ENCODE measurements at places on chromosomes 6 and 20.

DNA sequence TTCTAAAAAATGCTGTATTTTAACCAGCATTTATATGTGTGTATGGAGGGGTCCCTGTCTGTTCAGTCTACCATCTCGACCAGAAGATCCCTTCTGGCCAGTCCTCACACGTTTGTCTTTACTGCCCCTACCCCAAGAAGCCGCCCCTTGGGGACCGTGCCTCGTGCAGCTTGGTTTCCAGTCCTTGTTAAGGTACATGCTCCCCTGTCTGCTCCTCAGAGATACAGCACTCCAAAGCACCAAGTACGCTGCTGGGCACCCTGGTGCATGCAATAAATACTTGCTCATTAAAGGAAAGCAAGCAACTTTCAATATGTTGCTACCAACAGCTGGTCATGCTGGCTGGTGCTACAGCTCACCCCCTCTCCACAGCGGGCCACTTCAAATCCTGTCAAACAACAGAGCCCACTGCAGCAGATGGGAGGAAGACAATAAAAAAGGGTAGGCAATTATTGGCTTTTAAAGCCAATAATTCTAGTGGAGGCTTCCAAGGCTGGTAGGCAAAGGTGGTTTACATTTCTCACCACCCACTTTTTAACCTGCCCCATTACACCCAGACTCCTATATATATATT, 61.6 kb downstream of the PSMG4 start:
- no peak for DNase-seq

DNA sequence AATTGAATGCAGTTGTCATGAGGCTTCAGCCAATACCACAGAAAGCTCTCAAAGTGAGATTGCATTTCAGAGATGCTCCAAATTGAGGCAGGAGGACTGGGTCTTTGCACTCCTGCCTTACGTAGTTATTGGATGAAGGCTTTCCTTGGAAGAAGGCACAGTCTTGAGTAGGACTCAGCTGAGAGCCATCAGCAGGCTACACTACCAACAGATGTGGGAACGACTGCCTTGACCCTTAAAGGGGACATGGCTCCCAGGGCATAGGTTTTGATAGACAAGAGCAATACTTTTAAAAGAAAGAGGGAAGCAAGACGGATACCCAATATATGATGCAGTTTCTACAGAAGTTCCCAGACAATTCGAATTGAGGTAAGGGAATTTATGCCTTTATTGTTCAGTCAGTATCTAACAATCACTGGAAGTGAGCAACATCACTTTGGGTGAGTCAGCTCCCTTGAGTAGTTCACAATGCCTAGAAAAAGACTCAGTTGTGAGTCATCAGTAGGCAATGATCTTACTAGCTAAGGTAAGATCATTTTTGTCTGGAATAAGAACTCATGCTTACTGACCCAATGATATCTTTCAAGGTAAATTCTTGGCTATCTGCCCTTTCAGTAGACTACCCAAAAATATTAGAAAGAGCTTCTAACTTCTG, 390.8 kb downstream of the GJA1 start:
- DNase-seq: no peak

- no peak for DNase-seq
Measured at GRCh38 chr6:147099974-147100373, 104.2 kb upstream of the STXBP5 start.

DNA sequence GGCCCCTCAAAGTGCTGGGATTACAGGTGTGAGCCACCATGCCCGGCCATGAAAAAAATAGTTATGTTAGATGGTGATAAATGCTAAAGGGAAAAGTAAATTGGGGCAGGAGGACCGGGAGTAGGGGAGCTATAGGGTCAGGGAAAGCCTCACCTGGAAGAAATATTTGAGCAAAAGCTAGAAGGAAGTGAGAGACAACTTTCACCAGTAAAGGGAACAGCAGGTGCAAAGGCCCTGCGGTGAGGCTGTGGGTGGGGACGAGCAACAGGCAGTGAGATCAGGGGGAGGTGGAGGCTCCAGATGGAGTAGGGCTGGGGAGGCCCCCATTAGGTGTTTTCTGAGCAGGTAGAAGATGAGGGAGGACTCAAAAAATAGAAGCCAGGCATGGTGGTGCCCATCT, 16.0 kb downstream of the BCAS4 start:
- DNase-seq: no peak

DNA sequence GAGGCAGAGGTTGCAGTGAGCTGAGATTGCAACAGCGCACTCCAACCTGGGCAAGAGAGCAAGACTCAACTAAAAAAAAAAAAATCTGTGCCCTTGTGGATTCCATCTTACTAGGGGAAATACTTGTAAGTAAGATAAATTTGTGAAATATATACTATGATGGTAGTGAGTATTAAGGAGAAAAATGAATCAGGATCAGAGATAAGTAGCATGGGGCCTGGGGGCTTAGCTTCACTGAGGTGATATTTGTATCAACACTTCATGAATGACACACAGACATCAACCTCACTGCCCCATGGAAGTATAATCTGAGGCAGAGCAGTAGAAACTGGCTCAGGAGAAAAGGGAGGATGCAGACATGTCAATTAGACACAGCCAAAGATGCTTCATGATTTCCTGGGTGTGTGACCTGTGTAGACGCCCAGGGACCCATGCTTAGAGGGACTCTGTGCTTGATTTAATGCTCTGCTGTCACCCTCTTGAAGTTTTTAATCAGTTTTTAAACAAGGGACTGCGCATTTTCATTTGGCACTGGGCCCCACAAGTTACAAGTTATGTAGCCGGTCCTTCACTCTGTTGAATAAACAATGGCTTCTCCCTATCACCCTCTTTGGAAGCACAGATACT, 41.9 kb downstream of the PCNA start:
- no peak for DNase-seq

DNA sequence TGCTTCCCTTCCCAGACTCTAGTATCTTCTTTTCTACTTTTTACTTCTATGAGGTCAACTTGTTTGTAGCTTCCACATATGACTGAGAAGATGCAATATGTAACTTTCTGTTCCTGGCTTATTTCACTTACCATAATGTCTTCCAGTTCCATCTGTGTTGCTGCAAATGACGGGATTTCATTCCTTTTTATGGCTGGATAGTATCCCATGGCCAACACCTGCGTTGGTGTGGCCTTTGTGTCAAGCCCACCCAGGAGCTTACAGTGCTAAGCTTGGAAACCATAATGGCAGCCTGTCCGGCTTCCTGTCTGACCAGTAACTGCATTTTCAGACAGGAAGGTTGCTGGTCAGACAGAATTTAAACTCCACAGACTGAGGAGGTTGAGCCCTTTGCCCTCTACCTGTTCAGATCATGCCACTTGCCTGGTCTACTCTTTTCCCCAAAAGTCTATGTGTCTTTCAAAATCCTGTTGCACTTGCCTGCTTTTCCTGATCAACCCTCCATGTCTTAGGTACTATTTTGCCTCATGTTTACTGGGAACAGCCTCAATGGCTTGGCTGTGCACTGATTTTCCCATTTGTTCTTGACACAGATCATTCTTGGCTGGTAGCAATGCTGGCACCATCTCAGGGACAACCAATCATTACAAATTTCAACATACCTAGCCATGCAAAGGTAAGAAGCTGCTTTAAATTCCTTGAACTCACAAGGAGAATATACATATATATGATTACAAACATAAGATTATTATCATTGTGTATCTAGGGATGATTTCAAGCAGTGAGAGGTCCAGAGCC, 114.3 kb upstream of the PLEKHG1 start:
- DNase-seq: no peak
